GF-D8 (cell line): ENCODE measurements at places on chromosomes 3 and 15.

DNA sequence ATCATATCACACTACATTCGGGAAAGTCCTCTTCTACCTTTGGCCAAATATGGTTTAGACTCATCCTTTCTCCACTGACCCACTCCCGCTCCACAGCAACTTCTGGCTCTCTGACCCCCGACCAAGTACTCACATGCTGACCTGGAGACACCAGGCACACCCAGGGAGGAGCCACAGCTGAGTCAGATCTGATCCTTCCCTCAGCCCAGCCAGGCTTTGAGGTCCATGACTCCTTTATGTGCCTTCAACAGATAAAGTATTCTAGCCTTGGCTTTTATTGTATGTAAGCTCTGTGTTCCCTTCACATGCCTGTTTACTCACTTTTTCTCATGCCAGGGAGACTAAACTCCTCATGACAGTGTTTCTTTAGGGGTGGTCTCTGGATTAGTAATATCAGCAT lies 166.9 kb upstream of the UMPS start:
- no peak for DNase-seq

- no peak for DNase-seq
These were observed 14.6 kb downstream of the PSMD6 start for GRCh38 chr3:64008487-64009351.

DNA sequence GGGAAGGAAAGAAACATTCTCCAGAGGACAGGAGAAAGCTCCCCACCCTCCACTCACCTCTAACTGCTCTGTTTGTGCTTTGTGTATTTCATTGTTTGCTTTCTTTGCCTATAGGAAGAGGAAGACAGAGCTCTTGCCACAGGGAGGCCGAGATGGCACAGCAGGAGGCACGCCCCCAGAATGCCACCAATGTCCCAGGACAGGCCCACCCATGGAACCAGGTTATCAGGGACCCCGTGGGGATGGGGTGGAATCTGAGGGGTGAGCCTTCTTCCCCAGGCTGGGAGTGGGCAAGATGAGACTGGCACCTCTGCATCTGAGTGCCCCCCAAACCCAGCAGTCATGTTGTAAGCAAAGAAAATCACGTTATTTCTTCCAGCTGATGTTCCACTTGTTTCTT lies 155.8 kb downstream of the TBC1D2B start:
- no peak for DNase-seq

DNA sequence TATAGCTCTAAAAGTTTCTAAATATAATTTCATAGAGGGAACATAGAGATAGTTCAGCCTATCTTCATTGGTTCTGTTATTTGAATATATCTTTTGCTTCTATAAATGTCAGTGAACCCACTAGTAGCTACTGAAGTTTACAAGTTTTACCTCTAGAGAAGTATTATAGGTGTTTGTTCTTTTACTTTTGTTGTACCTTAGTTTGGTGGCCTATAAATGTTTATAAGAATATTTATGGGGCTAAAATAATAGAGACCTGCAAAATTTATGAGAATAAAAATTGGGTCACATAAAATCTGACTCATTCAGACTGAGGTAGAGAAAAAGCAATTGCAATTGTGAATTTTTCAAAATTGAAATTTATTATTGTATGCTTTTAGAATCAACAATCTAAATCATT lies 162.6 kb downstream of the SERPINI1 start:
- DNase-seq: no peak

DNA sequence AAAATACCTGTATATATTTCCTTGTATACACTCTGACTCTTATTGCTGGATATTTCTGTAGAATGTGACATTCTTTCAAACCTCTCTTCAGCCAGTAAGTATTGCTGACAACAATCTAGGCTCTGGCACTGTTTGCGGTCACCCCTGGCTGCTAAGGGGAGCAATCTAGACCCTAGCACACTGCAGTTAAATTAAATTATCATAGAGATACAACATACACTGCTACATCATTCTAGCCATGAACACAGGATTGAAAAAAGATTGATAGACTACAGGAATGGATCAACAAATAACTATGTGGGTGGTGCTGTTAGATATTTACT lies 108.7 kb upstream of the MEIS2 start:
- no peak for DNase-seq
